Karpas-422 (cell line): ENCODE measurements at places on chromosomes 3 and 15. TPM values are rescaled to one million over a fixed set of nuclear protein-coding genes. Genes with fewer than 3 reads are reported as not detected.

- DNase-seq = no peak
- no peak overlapping the region for H3K4me3 ChIP-seq
- H3K27ac ChIP-seq = no peak overlapping the region
- no peaks in the 10 kb centered on the region for H3K36me3 ChIP-seq
Measured at GRCh38 chr15:29689287-29689986, 132.8 kb downstream of the TJP1 start.

- no peak overlapping the region for H3K27ac ChIP-seq
- H3K4me3 ChIP-seq = no peak overlapping the region
- H3K36me3 ChIP-seq = no peaks in the 10 kb centered on the region
- H3K4me1 ChIP-seq = peaks cover 6% of the 10 kb centered on the region
Measured at GRCh38 chr3:196700801-196701200, 11.2 kb downstream of the CEP19 start.

LAMB2 gene
- 3.8 TPM in 1 of 2 replicates, not detected in the other for total RNA-seq

SNRPA1 gene
- 52.3 and 53.4 TPM in 2 replicates for total RNA-seq

- no peaks in the 10 kb centered on the region for H3K4me1 ChIP-seq
- H3K27me3 ChIP-seq = no peaks in the 10 kb centered on the region
- no peak for DNase-seq
- no peak within 1 kb of the TSS for H3K27ac ChIP-seq
Measured at GRCh38 chr3:45885979-45886705, at the start of gene CCR9. TSS of gene CCR9 (plus strand) at chr3:45886543. CDS start at chr3:45894934, 8,391 bp downstream.

GRCh38 chr3:11461226-11461625 lies 182.5 kb downstream of the VGLL4 start:
- no peak overlapping the region for H3K27ac ChIP-seq
- H3K4me1 ChIP-seq = no peaks in the 10 kb centered on the region
- no peaks in the 10 kb centered on the region for H3K27me3 ChIP-seq
- H3K36me3 ChIP-seq = no peaks in the 10 kb centered on the region

- no peak overlapping the region for H3K4me3 ChIP-seq
- H3K36me3 ChIP-seq = peaks cover 38% of the 10 kb centered on the region; the same call in 1 of the 2 replicates
- DNase-seq = no peak
Measured at GRCh38 chr15:68812069-68812468, 8.6 kb downstream of the ANP32A start.

CAPN3 gene
- total RNA-seq = 3.2 and 8.8 TPM in 2 replicates
